Naive B cell (primary cell): ENCODE measurements at places on chromosomes 4 and X. TPM values are rescaled to one million over a fixed set of nuclear protein-coding genes. Genes with fewer than 3 reads are reported as not detected.

DNA sequence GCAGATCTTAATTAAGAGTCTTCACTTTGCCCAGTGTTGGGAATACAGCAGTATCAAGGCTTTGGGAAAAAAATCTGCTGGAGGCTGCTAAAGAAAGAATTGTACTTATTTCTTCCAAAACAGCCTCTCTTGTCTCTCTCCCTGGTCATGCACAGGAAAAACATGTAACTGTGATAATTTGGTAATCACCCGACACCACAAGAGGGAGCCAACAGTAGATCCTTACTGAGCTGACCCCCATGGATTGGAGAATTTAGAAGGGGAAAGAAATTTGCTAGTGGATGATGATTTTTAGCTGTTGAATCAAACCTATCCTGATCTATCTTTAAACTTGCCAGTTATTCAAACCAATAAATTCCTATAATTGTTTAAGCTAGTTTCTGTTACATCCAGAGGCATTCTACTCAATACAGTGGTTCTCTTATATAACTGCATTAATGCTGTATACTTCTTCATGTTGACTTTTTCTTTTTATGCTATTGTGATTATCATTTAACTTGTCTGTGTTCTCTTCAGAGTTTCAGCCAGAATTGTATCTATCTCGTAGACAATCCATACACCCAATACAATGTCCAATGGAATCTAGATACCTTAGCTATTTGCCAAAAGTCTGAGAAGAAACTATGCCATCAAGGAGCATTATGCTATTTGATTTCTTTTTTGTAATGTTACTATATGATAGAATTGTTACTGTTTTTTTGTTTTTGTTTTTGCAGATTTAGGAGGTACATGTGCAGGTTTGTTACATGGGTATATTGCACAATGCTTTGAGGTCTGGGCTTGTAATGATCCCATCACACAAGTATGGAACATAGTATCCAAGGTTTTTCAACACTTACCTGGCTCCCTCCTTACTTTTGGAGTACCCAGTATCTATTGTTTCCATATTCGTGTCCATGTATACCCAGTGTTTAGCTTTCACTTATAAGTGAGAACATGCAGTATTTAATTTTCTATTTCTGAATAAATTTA lies 31.3 kb upstream of the ARHGEF38 start:
- no peaks in the 10 kb centered on the region for H3K4me1 ChIP-seq
- no peaks in the 10 kb centered on the region for H3K27me3 ChIP-seq
- H3K36me3 ChIP-seq = no peaks in the 10 kb centered on the region
- DNase-seq = peak; percentile 17
- no peak overlapping the region for H3K27ac ChIP-seq
- no peak overlapping the region for H3K4me3 ChIP-seq

GRCh38 chr4:38076153-38076669 lies 116.0 kb downstream of the PTTG2 start:
- no peak overlapping the region for H3K4me3 ChIP-seq
- H3K36me3 ChIP-seq = peaks cover 26% of the 10 kb centered on the region
- no peaks in the 10 kb centered on the region for H3K27me3 ChIP-seq
- no peak for DNase-seq

GRCh38 chr4:36427696-36428095 lies 146.3 kb downstream of the DTHD1 start:
- no peaks in the 10 kb centered on the region for H3K36me3 ChIP-seq
- no peak overlapping the region for H3K4me3 ChIP-seq
- peaks cover 4% of the 10 kb centered on the region for H3K4me1 ChIP-seq

- no peak overlapping the region for H3K4me3 ChIP-seq
- no peak for DNase-seq
- H3K4me1 ChIP-seq = peaks cover 4% of the 10 kb centered on the region
- H3K36me3 ChIP-seq = peaks cover 5% of the 10 kb centered on the region
Observed at GRCh38 chrX:54411732-54412131, 28.5 kb upstream of the TSR2 start.

DNA sequence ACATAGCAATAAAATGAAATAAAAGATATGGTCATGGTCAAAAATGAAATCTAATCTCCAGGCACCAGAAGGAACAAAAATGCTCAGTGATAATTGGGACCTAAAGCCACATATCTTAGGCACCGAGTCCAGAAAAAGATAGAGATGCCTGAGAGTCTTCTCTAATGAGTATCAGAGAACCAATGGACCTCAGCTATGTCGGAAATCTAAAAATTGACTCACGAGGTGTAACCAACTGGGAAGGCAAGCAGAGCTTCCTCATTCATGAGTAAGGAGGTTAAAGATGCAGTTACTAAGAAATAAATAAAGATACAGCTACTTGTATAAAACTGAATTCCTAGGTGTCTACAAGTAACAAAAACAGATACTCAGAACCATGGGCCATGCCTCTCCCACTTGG lies 72.1 kb downstream of the KLHL34 start:
- no peak overlapping the region for H3K27ac ChIP-seq
- H3K4me3 ChIP-seq = no peak overlapping the region
- no peaks in the 10 kb centered on the region for H3K27me3 ChIP-seq
- peaks cover 6% of the 10 kb centered on the region for H3K4me1 ChIP-seq
- H3K36me3 ChIP-seq = peaks cover 9% of the 10 kb centered on the region

The USP17L28 gene
- not detected for polyA plus RNA-seq

DNA sequence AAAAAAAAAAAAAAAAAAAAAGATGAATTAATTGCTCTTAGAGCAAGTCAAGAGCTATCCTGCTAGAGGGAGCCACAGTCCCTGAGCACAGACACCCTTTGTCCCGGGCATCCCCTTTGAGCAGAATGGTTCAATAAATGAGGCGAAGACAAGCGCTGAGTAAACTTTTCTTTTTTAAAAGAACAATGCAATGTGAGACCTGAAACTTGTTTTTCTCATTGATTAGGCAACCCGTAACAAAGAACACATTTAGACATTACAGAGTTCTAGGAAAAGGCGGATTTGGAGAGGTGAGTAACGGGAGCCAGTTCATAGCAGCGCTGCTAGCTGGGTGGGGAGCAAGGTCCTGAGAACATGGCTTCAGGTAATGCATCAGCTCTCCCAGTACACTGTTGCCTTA lies 46.1 kb downstream of the GRK4 start:
- no peak overlapping the region for H3K27ac ChIP-seq
- no peaks in the 10 kb centered on the region for H3K4me1 ChIP-seq
- H3K36me3 ChIP-seq = no peaks in the 10 kb centered on the region
- H3K27me3 ChIP-seq = no peaks in the 10 kb centered on the region
- DNase-seq = peak; percentile 5
- no peak overlapping the region for H3K4me3 ChIP-seq
